SK-N-SH treated with all-trans-retinoic acid at 6 μM for 48 hours (cell line): ENCODE measurements at places on chromosomes 13 and 19.

GRCh38 chr13:32941368-32941767 is 74.9 kb upstream of the KL start:
- no peak for ATAC-seq

DNA sequence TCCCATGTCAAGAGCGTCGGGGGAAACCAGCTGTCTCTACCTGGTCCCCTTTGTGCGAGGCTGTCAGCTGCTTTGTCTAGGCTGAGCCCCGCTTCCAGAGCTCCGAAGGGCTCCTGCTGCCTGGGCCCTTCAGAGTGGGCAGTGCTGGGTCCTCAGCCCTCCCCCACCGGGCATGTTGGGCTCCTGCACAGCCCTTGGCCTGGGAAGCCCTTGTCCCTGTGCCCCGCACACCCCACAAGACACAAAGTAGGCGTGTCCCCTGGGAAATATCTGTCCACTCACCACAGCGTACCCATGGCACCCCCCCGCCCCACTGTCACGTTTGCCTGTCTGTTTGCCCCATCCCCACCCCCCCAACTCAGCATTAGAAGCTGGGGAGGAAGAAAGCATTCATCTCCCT is 39.6 kb upstream of the RANBP3 start:
- ATAC-seq: no peak

DNA sequence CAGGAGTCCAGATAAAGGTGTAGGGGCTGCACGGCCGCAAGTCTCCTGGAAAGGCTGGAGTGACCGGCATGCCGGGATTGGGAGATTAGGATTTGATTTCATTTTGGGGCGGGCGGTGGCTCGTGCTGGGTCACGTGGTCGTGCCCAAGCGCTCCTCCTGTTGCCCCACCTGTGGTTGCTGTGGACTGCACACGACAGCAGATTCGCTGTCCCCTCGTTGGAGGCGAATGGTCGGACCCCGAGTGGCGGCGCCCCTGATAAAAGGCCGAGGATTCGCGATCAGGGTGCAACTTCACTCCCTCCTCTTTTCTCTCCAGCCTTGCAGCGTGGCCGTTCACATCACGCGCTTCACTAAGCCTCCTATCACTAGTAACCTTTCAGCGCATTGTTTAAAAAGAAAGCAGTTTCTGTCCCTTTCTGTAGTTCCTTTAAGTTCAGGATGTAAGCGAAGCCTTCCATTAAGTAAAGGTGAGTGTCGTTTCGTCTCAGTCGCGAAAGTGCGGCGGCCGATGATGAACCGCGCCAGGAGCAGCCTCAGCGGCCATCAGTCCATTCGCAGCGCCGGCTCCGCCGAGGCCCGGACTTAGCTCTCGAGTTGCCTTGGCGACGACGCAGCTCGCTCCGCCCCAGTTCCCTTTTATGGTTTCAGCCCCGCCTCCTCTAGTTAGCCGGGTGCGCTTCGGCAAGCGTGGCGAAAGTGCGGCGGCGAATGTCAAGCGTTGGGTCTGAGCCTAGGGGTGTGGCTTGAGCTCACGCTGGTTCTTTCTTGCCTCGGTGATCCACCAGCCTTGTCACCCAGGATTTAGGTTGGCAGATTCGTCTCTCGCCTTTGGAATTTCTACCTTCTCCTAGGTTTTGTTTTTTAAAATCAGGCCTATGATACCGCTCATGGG is 1.7 kb upstream of the PPP1R37 start:
- ATAC-seq: peak; percentile 89

DNA sequence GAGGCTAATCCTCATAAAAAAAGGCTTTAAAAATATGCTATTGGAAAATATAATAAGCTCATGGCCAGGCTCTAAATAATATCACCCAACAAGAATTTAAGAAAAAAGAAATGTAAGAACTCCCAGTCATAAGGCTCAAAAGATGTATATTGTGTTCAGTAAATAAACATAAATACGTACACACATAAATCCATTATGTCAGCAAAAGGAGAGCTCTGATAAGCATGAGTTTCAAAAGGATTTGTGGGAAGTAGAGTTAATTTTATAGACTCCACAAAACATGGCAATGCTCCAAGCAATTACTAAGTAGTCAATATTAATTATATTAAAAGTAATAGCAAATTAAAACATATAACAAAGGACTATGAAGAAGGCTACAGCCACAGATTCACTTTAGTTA is 37.3 kb upstream of the TRPC4 start:
- no peak for ATAC-seq

DNA sequence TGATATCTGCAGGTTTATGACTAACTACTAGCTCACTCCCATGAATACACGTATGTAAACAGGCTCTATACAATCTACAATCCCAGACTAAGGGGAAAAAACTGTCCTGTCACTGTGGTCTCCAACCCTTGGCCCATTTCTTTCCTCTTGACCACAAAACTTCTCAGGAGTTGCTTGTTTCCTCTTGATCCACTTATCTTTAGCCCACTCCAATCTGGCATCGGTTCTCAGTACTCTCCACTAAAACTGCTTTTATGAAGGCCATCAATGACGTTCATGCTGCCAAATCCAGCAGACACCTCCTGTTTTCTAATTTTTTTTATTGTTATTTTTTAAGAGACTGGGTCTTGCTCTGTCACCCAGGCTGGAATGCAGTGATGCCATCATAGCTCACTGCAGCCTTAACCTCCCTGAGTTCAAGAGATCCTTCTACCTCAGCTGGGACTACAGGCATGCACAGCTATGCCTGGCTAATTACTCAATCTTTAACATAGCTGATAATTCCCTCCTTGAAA is 31.9 kb upstream of the USPL1 start:
- ATAC-seq: no peak

DNA sequence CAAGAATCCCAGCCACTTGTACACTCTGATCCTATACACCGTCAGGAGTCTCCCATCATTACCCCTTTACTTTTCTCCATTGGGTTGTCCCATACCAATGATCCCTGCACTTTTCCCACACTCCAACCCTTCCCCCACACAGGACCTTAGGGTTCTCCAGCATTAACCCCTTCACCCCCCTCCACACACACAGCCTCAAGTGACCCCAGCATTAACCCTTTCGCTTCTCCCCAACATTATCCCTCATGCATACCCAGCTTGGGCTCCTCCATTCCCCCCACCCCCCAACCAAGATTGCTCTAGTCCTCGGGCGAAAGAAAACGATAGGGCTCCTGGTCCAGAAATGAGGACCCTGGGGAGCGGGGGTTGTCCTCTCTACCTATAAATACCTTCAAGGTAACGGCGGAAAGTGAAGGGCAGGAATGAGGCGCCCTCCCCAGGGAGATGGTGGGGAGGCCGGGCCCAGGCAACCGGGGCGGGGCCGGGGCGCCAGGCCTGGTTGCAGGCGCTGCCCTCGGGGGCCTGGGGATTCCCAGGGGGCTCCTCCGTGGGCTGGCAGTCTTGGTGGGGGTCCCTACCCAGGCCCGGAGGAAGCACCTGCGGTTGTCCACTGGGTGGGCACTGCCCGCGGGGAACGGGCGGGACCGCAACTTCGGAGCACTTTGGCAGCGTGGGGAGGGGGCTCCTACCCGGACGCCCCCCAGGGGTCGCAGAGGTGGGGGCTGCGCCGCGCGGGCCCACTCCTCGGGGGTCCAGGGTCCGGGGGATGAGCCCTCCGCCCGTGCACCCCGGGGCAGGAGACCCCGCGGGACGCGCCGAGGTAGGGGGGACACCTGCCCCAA is 757 bp downstream of the WIZ start:
- no peak for ATAC-seq

GRCh38 chr13:53747825-53748224 is 719.2 kb downstream of the OLFM4 start:
- no peak for ATAC-seq

- ATAC-seq: no peak
These were observed 2.4 kb downstream of the ZNF383 start for GRCh38 chr19:37220383-37220782.

DNA sequence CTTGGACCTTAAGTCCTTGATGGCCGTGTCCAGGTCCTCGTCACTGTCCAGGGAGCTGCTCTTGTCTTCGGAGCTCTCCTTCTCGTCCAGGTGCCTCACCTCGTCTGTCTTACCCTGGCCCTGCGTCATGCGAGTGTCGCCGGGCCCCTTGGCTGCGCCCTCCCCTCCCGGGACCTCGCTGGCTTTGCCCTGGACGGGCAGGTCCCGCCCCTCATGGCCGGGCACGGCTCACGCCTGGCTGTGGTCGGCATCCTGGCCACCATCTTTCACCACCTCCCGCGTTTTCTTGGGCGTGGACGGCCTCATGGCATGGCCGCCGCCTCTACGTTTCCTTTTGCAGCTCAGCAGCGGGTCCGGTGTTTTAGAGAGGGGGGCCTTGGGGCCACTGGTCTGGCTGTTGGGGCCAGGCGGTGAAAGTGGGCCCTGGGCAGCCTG is 14.8 kb downstream of the RB1 start:
- ATAC-seq: no peak
